ENCODE measurements at places on chromosomes 1 and 21.

- H3K27me3 ChIP-seq, result no peaks in the 10 kb centered on the region
- no peak overlapping the region for H3K27ac ChIP-seq
- H3K36me3 ChIP-seq, result no peaks in the 10 kb centered on the region
- H3K4me3 ChIP-seq, result no peak overlapping the region
- H3K4me1 ChIP-seq, result peaks cover 4% of the 10 kb centered on the region
- DNase-seq, result no peak
Measured at GRCh38 chr1:203462878-203463277, 12.7 kb upstream of the PRELP start.

- no peak for DNase-seq
- no peaks in the 10 kb centered on the region for H3K36me3 ChIP-seq
- H3K4me1 ChIP-seq, result peaks cover 4% of the 10 kb centered on the region
- H3K27me3 ChIP-seq, result no peaks in the 10 kb centered on the region
- no peak overlapping the region for H3K27ac ChIP-seq
Measured at GRCh38 chr1:30804352-30804751, 46.8 kb upstream of the LAPTM5 start.

GRCh38 chr1:235503403-235504121 is 690 bp downstream of the B3GALNT2 start:
- no peaks in the 10 kb centered on the region for H3K36me3 ChIP-seq
- peak; percentile 62 for DNase-seq
- H3K4me1 ChIP-seq, result no peaks in the 10 kb centered on the region
- no peak overlapping the region for H3K27ac ChIP-seq

DNA sequence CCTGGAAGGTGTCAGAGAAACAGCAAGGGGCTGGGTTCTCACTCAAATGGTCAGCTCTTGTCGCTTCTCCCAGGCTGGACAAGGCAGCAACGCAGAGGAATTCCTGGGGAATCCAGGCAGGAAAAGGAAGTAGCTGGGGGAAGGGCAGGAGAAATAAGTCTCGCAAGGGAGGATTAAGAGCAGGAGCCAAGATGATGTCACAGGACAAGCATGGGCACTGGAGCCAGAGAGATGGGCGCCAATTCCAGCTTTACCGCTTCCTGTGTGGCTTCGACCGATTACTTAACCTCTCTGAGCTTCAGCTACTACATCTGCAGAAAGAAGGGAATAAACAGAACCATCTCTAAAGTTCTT is 70.5 kb downstream of the SSBP3 start:
- H3K36me3 ChIP-seq, result no peaks in the 10 kb centered on the region
- H3K4me3 ChIP-seq, result no peak overlapping the region
- peaks cover 28% of the 10 kb centered on the region for H3K4me1 ChIP-seq
- no peak for DNase-seq
- H3K27ac ChIP-seq, result no peak overlapping the region
- H3K27me3 ChIP-seq, result no peaks in the 10 kb centered on the region

GRCh38 chr1:198574325-198574724 is 33.8 kb upstream of the ATP6V1G3 start:
- no peak overlapping the region for H3K4me3 ChIP-seq
- H3K27me3 ChIP-seq, result no peaks in the 10 kb centered on the region
- H3K4me1 ChIP-seq, result no peaks in the 10 kb centered on the region
- no peak overlapping the region for H3K27ac ChIP-seq
- DNase-seq, result no peak
- H3K36me3 ChIP-seq, result no peaks in the 10 kb centered on the region

- DNase-seq, result no peak
- no peaks in the 10 kb centered on the region for H3K27me3 ChIP-seq
- no peaks in the 10 kb centered on the region for H3K36me3 ChIP-seq
- peak overlapping the region; percentile 88 for H3K4me3 ChIP-seq
- no peak overlapping the region for H3K27ac ChIP-seq
Measured at GRCh38 chr1:170075186-170075585, 691 bp upstream of the KIFAP3 start.

Data from H9 (cell line).